Activated CD4-positive, CD25-positive, alpha-beta regulatory T cell treated with anti-CD3 and anti-CD28 coated beads, Interleukin-2, amount 50 U/mL, for 72 hours (primary cell): ENCODE measurements at places on chromosomes 2 and 18.

DNA sequence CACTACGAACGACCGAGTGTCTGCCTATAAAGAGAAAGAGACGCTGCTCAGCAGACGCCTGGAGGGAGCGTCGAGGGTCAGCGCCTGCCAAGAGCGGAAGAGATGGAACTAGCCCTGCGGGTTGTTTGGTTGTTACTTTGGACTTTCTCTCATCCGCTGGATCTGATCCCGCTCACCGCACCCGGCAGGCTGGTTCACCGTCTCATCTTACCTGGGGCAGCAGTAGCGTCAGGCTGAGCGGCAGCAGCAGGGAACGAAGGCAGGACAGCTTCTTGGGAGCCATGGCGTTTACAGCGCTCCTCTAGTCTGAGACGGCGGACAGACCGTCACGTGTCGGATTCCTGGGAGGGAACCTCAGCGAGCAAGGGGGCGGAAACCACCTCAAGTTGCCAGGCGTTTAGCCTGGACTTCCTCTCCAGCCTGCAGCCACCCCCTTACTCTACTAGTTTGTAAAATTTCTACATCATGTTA is 1.9 kb downstream of the GLB1L start:
- DNase-seq: no peak

GRCh38 chr2:133434959-133435668 is 133.1 kb downstream of the NCKAP5 start:
- no peak for DNase-seq

GRCh38 chr2:156675896-156676295 is 239.7 kb downstream of the GPD2 start:
- DNase-seq: no peak

GRCh38 chr18:79518683-79519128 is 123.0 kb downstream of the NFATC1 start:
- DNase-seq: peak; percentile 29

DNA sequence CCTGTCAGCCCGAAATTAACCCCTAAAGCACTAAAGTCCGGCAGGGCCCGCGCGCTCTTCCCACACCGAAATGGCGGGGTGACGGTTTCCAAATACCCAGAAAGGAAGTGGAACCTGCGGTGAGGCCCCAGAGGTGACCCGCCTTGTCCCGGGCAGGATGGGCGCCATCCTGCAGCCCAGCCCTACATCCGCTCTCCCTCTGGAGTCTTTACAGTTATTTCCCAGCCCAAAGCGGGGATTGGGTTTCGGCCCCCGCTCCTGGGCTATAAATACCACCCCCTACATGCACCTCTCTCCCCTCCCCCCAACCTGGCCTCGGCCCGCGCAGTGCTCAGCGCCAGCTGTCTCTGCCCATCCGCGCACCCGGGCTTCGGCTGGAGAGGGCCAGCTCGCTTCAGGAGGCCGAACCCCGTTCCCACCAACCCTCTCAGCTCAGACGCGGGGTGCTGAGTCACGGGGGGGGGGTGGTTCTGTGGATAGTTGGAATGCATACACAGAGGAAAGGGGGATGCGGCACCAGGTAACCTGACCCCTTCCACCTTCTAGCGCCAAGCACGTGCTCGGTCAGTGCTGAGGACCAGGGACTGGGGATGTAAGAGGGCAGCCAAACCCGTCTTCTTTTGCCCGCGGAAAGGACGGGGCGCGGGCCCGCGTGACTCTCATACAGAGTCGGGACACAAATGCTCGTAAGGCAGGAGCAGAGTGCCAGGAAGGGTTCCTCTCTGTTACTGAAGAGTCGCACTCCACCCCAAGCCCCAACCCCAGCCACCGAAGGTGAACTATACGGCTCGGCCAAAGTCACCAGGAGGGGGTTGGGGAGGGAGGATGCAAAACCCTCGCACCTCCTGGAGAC is at the start of gene TUBA4B:
Gene TUBA4B (plus strand): TSS at position 344 of the 853 bp plus-strand sequence. CDS start 165 bp downstream, at position 509.
- peak; percentile 61 for DNase-seq
